H9 (cell line): ENCODE measurements at places on chromosomes 16 and 17. TPM values are rescaled to one million over a fixed set of nuclear protein-coding genes. Genes with fewer than 3 reads are reported as not detected.

- DNase-seq, result peak; percentile 82
Measured at GRCh38 chr17:12342609-12343435, 322.1 kb downstream of the MAP2K4 start.

DNA sequence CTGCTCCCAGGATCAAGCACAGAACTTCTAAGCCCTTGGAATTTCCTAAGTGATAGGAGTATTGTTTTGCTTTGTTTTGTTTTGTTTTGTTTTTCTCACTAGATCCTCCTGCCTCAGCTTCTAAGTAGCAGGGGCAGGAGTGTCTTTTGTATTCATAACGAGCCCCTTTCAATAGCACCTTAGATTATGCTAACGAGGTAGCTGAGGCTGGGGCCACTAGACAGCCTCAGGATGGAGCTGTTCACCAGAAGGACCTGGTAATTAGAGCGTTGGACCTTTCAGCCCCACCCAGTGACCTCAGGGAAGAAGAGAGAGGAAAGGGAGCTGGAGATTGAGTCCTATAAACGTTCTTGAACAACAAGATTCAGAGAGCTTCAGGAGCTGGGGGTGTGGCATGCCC is 43.6 kb downstream of the IKZF3 start:
- no peak for DNase-seq

DNA sequence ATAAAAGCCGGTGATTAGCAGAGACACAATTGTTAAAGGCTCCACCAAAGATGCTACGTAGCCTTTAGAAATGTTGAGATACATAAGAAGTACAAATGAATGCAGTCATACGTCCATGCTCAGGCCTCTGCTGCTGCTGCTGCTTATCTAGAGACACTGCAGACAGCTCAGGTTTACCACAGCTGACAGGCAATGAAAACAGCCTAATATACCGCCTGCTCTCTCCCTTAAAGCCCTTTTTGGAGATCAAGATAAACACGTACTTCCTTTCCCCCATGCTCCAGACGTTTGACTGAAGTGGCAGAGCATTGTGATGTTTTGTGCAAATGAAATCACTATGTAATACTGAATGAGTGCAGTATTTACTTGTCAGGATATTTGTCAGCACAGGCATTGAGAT is 185.3 kb downstream of the AATF start:
- no peak for DNase-seq

GRCh38 chr17:72294487-72294893 is 173.7 kb downstream of the SOX9 start:
- no peak for DNase-seq

- no peak for DNase-seq
Measured at GRCh38 chr17:9368631-9369030, 207.0 kb downstream of the STX8 start.

GRCh38 chr17:57257895-57258851 is 1.9 kb downstream of the MSI2 start:
- DNase-seq, result no peak

GRCh38 chr17:64291268-64291851 is 28.3 kb upstream of the TEX2 start:
- no peak for DNase-seq

GRCh38 chr17:76195281-76196096 is 44.8 kb downstream of the RNF157 start:
- no peak for DNase-seq

DNA sequence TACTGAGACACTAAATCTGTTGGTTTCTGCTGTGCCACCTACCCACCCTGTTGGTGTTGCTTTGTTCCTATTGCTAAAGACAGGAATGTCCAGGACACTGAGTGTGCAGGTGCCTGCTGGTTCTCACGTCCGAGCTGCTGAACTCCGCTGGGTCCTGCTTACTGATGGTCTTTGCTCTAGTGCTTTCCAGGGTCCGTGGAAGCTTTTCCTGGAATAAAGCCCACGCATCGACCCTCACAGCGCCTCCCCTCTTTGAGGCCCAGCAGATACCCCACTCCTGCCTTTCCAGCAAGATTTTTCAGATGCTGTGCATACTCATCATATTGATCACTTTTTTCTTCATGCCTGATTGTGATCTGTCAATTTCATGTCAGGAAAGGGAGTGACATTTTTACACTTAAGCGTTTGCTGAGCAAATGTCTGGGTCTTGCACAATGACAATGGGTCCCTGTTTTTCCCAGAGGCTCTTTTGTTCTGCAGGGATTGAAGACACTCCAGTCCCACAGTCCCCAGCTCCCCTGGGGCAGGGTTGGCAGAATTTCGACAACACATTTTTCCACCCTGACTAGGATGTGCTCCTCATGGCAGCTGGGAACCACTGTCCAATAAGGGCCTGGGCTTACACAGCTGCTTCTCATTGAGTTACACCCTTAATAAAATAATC is 14.6 kb downstream of the STH start:
- DNase-seq, result no peak

DNA sequence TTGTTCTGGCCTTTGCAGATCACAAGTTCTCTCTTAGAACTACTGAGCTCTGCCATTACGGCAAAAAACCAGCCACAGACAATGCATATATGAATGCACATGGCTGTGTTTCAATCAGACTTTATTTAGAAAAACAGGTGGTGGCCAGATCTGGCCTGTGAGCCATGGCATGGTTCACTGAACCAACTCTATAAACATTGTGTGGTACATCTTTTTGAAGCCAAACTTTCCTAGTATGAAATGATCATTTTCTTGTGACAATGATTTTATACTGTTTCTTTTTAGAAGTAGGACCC is 65.9 kb upstream of the AMZ2 start:
- no peak for DNase-seq

DNA sequence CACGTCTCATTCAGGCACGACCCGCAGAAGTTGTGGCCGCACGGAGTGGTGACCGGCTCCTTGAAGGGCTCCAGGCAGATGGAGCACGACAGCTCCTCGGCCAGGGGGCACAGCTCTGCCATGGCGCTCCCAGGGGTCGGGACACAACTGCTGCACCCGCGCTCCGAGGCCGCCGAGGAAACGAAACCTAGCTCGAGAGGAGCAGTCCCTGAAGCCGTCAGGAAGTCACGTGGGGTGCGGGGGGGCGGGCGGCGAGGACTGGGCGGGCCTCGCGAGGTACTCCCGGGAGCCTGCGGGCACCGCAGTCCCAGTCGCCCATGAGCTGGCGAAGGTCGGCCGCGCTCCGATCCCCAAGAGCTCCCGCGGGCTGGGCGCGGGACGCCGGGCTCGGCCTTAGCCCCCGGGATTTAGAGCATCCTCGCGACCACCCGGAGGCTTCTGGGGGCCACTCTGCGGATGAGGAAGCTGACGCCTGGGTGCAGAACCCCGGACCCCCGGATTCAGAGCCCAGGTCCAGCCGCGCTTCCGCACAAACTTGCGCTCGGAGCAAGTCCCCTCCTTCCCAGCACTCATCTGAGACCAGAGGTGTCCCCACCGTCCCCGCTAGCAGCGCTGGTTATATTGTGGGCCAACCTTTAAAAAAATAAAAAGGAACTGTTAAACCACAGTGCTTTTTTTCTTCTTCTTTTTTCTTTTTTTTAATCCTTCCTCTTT is at the start of gene TRIM25:
Gene TRIM25 (minus strand): TSS at position 183 of the 714 bp plus-strand sequence. CDS start 61 bp downstream, at position 122.
- peak; percentile 96 for DNase-seq

The SKAP1 gene
- total RNA-seq, result not detected in 2 replicates

The HBA1 gene
- total RNA-seq, result 2.0 and 7.2 TPM in 2 replicates

The C16orf74 gene
- total RNA-seq, result 4.9 and 5.6 TPM in 2 replicates

The KCNH6 gene
- total RNA-seq, result 1.6 and 2.3 TPM in 2 replicates
